Amygdala (tissue), 56 donors: ENCODE measurements at places on chromosomes 12 and 14.

GRCh38 chr12:6215932-6216494, 15.8 kb downstream of the CD9 start:
- peak; percentile 73 for DNase-seq

DNA sequence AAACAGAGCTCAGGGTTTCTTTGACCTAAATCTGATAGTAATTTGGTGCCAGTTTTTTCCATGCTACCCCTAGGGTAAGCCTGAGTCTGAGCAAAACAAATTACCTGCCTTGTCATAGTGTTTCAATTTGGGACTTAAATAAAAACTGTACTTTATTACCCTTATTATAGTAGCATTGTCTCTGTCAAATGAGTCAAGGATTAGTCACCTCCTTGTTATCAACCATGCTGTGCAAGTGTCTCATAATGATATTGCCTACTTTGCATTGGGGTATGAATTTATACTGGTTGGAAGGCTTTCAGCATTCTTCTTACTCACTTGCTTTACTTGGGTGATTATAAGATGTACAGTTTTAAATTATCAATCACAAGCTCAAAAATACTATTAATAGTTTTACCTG, 380.0 kb downstream of the LRFN5 start:
- DNase-seq, result no peak

DNA sequence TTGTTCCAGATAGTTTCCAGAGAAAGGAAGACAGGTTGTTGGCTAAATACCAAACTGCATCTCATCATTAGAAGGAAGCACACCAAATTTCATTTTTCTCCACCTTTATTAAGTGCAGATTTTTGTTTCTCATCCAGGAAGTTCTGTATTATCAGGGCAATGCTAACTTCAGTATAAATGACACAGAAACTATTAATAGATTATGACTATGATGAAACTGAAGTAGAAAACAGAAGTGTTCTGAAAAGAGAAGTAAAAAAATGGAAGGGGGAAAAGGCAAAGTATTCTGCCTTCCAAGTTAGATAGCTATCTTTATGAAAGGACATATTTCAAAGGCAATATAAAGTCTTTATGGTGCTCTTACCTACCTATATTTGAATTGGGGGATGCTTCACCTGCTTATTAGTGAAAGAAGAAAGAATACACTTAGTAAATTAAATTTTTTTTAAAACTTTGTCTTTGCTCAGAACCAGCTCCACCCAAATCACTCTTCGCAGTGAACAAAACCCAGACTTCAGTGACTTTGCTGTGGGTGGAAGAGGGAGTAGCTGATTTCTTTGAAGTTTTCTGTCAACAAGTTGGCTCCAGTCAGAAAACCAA, 223.9 kb downstream of the PTPRO start:
- no peak for DNase-seq

GRCh38 chr12:51210690-51211395, 7.0 kb downstream of the POU6F1 start:
- peak; percentile 11 for DNase-seq

GRCh38 chr12:68229956-68230355, 4.3 kb upstream of the IL26 start:
- DNase-seq, result no peak

GRCh38 chr12:18583655-18584054, 154.2 kb downstream of the PLCZ1 start:
- no peak for DNase-seq
